CD4-positive, alpha-beta T cell treated with Interleukin-10 for 1 hour (primary cell): ENCODE measurements at places on chromosomes 16 and 17.
A peak's percentile ranks its signal among the peaks of the same experiment; 100 is the strongest.

- DNase-seq: peak; percentile 79
Observed at GRCh38 chr16:29900102-29900887, at the start of gene ASPHD1. Gene ASPHD1 (plus strand): TSS chr16:29900488. CDS start chr16:29900972, 484 bp downstream.

GRCh38 chr17:41665566-41666236 lies 23.0 kb upstream of the EIF1 start:
- peak; percentile 91 for DNase-seq

- no peak for DNase-seq
Observed at GRCh38 chr17:46832945-46833839, 14.7 kb upstream of the WNT3 start.

GRCh38 chr17:64651889-64652288 lies 10.2 kb downstream of the SMURF2 start:
- DNase-seq: no peak

DNA sequence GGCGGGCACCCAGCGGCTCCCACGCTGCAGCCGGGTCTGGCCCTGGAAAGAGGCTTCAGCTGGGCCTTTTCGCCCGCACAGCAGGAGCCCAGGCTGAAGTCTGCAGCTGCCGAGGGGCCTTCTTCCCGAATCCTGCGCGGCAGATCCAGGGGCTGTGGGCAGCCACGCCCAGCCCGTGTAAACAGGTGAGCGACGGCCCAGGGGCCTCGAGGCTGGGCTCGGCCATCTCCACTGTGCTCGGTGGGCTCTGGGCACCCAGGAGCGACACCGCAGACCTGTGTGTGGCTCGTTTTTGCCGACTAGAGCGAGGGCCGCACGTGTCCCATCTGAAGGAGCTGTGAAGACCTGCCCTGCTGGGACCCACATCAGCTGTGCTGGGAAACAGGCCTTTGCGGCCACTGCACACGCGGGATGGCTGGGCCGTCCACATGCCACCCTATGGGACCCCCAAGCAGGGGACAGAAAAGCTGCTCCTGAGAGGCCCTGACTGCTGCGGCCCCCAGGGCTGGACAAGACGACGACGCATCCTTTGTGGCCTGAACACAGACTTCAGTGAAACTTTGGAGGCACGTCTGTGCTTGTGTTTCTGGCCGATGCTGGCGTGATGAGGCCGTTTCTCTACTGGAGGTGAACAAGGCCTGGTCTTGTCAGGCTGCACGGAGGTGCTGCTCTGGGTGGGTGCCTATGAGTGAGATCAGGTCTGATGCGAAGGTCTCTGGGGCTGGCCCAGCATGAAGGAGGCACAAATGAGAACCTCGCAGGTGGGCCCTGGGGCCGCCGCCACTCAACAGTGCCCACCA lies 5.2 kb upstream of the APRT start:
- no peak for DNase-seq

GRCh38 chr16:57098188-57098841 lies 5.9 kb downstream of the CPNE2 start:
- no peak for DNase-seq

DNA sequence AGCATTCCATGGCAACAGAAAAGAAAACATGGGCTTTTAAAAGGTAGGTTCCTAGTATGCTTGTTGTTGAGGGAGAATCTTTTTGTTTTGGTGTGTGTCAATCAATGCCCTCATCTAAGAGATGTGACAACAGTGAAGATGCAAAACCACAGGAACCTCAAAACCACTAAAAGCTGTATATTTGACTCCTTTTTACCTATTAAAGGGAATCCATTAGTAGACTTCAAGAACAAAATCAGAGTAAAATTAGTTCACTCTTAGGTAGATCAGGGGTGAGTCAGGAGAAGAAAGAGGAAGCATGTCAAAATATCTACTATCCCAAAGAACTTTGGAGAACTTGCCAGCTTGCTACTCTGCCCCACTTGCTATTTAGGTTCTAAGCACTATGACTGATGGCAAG lies 89.1 kb downstream of the CDK5R1 start:
- peak; percentile 9 for DNase-seq

DNA sequence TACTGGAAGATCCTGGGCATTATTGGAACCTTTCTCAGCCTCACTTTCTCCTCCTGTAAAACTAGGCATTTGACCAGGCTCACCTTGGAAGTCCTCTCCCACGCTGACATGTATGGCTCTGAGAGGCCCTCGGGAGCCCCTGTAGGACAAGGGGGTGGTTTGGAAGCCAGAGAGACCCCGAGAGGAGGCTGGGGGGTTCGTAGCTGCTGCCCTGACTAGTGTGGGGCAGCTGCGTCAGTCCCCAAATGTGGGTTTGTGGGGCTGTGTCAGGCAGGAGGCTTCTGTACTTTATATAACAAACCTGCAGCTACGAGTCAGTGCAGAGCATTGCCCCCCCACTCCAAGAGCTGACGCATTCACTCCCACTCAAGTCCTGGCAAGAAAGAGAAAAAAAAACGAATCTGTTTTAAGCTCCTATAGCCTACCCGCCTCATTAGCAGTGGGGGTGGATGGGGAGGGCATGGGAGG lies 1.8 kb downstream of the CX3CL1 start:
- no peak for DNase-seq

- no peak for DNase-seq
Observed at GRCh38 chr17:74745548-74746177, 2.8 kb upstream of the NHERF1 start.

GRCh38 chr16:77375396-77375795 lies 59.4 kb downstream of the ADAMTS18 start:
- DNase-seq: no peak

DNA sequence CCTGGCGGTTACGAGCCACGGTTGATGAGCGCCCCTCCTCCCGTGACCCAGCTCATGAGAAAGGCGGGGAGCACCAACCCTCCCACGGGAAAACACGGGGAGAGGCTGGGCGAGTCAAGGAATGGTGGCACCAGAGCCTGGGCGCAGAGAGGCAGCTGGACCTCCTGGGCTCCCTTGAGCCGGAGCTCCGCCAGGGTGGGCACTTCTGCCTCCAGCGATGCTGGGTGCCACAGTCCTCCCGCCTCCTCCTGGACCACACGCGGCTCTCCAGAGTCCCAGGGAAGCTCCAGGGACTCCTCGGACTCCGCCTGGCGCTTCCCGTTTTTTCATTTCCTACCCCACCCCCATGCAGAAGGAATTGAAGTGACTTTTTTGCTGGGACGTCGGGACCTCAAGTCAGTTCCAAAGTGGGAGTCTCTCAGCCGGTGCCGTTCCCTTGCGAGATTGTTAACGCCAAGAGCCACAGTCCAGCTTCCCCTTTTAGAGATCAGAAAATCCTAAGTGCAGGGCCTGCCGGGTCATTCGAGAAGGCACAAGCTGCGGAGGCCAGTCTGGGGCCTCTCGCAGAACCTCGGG lies 6.6 kb upstream of the CBX8 start:
- no peak for DNase-seq

- DNase-seq: no peak
Observed at GRCh38 chr16:15708096-15708495, 58.1 kb downstream of the NDE1 start.

GRCh38 chr16:30372038-30372712 lies 1.9 kb upstream of the TBC1D10B start:
- DNase-seq: no peak

GRCh38 chr16:86709103-86709502 lies 130.8 kb downstream of the FOXL1 start:
- no peak for DNase-seq

DNA sequence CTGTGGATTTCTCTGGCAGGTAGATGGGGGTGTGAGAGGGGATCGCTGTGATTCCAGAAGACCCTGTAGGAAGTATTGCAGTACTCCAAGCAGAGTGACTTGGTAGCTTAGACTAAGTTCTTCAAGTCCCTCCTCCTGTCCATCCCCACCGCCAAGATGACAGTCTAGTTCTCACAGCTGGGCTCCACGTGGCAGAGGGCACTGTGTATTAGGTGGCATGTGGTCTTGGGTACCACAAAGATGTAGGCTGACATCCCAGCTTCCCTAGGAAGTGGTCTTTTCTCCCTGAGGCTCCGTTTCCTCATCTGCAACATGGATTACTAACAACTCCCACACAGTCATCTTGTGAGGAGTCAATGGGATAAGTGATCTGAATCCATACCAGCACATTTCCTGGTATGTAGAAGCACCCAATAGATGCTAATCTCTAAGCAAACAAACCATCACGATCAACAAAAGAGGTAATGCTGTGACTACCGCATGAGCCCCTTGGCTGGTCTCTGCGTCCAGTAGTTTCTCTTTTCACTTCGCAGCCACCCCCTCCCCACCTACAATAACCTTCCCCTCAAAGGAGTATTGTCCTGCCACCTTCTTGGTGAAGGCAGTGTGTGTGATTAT lies 349.1 kb upstream of the EEF2KMT start:
- DNase-seq: no peak

DNA sequence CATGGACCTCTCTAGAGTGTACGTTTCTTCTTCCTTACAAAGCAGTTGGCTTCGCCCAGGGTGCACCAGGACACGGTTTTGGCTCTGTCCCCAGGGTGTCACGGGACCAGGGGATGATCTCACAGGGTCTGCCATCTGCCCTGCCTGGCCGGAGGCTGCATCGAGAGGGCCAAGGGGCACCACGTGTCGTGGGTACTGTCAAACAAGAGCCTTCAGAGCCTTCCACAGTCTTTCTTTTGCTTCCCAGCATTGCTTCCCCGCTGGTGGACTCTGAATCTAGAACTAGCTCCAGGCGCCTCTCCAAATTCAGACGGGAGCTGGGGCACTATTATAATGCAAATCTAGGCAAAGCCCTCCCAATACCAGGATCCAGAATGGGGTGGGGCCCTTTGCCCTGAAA lies 47.9 kb downstream of the MAPT start:
- no peak for DNase-seq

- no peak for DNase-seq
Observed at GRCh38 chr17:74981318-74981978, 6.0 kb upstream of the CDR2L start.

GRCh38 chr16:22035153-22035552 lies 27.2 kb downstream of the MOSMO start:
- DNase-seq: no peak

DNA sequence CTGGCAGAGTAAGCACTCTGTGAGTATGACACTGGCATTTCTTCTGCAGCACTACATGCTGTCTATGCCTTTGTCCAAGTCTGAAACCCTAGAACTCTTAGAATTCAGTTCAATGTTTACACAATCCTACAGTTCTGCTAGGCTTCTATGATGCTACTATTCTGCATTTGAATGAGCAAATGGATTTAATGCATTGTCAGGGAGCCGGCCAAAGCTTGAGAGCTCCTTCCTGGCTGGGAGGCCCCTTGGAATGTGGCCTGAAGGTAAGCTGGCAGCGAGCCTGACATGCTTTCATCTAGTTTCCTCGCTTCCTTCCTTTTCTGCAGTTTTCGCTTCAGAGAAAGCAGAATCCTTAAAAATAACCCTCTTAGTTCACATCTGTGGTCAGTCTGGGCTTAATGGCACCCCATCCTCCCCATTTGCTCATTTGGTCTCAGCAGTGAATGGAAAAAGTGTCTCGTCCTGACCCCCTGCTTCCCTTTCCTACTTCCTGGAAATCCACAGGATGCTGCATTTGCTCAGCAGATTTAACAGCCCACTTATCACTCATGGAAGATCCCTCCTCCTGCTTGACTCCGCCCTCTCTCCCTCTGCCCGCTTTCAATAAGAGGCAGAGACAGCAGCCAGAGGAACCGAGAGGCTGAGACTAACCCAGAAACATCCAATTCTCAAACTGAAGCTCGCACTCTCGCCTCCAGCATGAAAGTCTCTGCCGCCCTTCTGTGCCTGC lies at the start of gene CCL2:
Gene CCL2 (plus strand): TSS at position 635 of the 730 bp plus-strand sequence. CDS start 65 bp downstream, at position 700.
- DNase-seq: no peak

- DNase-seq: no peak
Observed at GRCh38 chr16:56113223-56113622, 78.1 kb upstream of the GNAO1 start.

DNA sequence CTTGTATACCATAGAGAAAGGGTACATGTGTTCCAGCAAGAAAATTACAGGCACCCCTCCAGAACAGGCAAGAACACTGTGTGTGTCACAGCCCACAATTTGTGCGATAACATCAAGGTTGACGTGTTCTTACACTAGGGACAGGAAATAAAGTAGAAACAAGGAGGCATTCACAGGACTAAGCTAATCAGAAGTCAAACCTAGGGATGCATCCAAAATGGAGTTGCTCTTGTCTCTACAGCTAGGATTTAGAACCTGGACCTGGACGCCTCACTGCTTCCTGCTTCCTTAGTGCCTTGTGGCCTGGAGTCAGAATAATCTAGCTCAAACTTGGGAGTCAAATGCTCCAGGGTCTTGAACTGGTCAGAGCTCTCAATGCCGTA lies 41.3 kb downstream of the GINS3 start:
- no peak for DNase-seq

- no peak for DNase-seq
Observed at GRCh38 chr17:5958850-5959249, 111.3 kb upstream of the WSCD1 start.

DNA sequence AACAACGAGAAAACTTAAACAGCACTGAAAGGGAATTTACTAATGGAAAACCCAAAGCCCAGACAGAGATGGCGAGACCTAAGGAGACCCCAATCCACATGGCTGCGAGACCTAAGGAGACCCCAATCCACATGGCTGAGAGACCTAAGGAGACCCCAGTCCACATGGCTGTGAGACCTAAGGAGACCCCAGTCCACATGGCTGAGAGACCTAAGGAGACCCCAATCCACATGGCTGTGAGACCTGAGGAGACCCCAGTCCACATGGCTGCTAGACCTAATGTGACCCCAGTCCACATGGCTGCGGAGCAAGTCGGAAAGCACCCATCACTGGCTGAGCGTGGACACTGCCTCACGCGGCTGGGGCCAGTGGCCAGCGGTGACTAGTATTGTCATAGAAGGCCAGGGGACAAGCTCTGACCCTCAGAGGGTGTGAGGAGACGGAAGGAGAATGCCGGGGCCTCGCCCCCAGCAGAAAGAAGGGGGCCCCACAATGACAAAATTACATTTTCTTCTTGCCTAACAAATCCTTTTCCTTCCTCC lies 241.8 kb downstream of the C16orf95 start:
- DNase-seq: no peak

- DNase-seq: no peak
Observed at GRCh38 chr17:41559548-41559947, 12.3 kb downstream of the KRT9 start.

GRCh38 chr17:65231086-65231485 lies 93.9 kb downstream of the RGS9 start:
- DNase-seq: no peak
